ENCODE measurements at places on chromosomes 2 and 18. TPM values are rescaled to one million over a fixed set of nuclear protein-coding genes. Genes with fewer than 3 reads are reported as not detected.

GRCh38 chr2:196176142-196176738 is 4.9 kb upstream of the STK17B start:
- DNase-seq = no peak

DNA sequence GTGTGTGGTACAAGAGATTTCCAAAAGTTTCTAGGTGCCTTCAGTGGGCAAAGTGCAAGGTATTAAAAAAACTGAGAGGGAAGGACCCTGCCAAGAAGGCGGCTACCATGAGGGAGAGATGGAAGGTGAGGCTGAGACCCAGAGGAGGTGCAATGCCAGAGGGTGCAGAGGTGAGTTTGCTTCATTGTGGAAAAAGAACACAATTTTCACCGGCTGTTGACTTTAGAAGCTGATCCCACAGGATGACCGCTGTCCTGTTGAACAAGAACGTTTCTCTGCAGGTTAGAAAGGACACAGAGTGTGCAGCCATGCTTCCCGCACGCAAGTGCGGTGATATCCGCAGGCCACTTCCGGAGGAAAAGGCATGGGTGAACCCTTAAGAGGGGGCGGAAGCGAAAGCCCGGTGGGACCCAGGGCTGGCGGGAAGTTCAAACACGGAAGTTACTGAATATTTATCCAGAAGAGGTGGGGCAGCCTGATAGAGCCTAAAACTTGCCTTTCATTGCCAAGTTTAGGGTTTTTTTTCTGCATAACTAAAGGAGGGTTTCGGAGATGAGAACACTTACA is 16.6 kb downstream of the SP110 start:
- DNase-seq = no peak

GRCh38 chr18:57902721-57903120 is 99.6 kb upstream of the ATP8B1 start:
- no peak for DNase-seq

- DNase-seq = no peak
These were observed 455.7 kb downstream of the ARHGAP15 start for GRCh38 chr2:143584936-143585335.

DNA sequence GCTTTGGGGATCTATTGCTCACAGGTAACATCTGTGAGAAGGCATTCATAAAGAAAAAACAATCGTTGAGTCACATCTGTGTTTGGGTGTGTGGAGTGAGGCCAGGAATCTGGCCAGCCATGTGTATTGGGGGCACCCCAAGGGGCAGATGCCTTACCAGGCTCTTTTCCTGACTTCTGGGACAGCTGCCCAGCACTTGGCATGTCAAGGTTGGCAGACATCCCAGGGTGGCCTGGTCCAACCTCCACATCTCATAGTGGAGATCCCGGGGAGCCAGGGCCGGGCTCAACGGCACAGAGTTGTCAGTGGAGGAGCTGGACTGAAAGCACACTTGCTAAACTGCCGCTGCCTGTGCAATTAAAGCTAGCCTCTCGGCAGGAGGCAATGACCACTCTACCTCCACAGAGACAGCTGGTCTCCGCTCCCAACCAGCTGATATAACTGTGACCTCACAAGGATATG is 75.3 kb upstream of the MGAT4A start:
- DNase-seq = no peak

DNA sequence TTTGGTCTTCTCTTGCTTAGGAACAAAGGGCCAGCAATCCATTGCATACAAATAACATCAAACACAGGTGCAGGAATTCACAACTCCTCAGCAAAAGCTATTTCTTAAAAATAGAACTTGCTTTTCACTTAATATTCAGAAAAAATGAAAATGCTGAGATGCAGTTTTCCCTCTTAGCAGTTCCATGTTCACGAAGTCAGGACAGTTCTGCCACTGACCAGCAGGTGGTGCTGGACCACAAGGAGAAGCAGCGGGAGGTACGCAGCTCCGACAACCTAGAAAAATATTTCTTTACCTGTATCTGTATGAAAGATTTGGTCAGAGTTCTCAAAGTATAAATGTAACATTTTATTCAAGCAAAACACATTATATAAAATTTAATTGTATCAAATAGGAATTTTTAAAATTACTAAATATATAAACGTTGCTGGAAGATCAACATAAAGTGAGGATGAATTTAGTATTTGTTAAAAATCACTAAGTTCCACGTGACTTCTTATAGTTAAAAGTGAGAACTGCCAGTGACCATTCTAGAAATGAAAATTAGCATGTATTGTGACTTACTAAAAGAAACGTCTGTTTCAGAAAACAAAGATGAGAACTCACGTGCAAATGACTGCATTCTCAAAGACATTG is 48.8 kb downstream of the ADNP2 start:
- DNase-seq = peak; percentile 54

DNA sequence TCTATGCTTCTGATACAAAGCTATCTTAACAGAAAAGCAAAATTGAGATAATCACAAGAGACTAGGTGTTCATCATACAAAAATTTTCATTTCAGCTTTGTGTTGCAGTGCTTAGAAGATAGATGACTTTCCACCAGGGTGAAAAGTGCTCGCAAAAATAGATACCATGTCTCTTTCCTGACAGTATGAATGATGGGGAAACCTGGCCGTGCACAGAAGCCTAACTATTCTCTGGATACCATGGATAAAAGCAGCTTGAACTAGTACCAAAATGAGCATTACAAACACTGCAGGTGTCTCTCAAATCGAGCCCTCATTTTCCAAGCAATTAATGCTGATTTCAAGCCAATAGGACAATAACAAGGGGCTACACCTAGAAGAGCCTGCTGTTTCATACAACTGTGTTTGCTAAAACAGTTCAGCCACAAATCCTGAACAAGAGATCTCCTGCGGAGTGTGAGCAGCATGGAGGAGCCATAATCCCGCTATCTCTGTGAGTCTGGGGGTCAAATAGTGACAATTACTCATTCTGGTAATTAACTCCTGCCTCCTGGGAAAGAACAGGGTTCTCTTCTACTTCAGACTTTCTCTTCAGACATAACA is 507.6 kb downstream of the PID1 start:
- DNase-seq = no peak

DNA sequence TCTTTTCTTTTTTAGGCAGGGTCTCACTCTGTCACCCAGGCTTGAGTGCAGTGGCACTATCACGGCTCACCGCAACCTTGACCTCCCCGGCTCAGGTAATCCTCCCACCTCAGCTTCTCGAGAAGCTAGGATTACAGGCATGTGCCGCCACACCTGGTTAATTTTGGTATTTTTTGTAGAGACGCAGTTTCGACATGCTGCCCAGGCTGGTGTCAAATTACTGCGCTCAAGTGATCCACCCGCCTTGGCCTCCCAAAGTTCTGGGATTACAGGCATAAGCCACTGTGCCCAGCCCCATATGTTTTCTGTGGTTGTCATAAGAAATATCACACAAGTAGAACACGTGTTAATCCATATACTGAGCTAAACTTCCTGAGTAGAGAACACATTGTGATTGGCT is 14.6 kb downstream of the ENOSF1 start:
- no peak for DNase-seq

DNA sequence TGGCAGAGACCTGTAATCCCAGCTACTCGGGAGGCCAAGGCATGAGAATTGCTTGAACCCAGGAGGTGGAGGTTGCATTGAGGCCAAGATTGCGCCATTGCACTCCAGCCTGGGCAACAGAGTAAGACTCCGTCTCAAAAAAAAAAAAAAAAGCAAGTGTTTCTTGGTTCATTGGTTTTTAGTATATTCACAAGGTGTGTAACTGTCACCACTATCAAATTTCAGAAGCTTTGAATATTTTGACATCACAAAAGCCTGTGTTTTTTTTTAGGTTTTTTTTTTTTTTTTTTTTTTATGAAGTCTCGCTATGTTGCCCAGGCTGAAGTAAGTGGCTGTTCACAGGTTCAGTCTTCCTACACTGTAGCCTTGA is 16.7 kb downstream of the DDX1 start:
- no peak for DNase-seq

GRCh38 chr2:9964334-9964980 is 13.0 kb downstream of the GRHL1 start:
- DNase-seq = no peak

The TGFBRAP1 gene
- 15.5 TPM for polyA plus RNA-seq

The CLIP4 gene
- polyA plus RNA-seq = 16.2 TPM

The ANKRD29 gene
- polyA plus RNA-seq = 1.2 TPM

The SLC23A3 gene
- 14.8 TPM for polyA plus RNA-seq

All from right renal pelvis (tissue), 4 donors.